ENCODE measurements at places on chromosomes 3 and 15.
A peak's percentile ranks its signal among the peaks of the same experiment; 100 is the strongest.

DNA sequence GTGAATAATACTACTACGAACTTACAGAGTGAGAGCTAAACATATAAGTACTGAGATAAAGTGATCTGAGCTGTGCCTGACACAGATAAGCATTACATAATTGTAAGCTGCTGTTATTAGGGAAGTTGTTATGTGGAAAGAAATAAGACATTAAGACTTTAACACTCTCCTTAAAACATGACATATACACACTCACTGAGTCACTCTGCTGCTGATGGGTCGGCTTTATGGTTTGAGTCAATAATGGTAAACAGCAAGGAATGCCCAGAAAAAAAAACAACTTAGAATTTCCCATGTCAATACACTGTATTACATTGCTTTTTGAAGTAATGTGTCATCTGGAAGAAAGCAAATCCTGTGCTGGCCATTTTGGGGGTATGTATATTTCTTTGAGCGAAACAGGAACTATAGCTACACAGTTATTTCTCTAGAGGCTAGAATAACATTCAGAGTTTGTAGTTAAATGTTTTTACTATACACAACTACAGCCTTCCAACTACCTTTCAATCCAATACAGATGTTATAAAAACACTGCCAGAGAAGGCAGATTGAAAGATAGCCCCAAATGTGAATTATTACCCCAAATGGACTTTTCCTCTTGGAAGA, 22.8 kb upstream of the SPRED1 start:
- peak; percentile 76 for DNase-seq

DNA sequence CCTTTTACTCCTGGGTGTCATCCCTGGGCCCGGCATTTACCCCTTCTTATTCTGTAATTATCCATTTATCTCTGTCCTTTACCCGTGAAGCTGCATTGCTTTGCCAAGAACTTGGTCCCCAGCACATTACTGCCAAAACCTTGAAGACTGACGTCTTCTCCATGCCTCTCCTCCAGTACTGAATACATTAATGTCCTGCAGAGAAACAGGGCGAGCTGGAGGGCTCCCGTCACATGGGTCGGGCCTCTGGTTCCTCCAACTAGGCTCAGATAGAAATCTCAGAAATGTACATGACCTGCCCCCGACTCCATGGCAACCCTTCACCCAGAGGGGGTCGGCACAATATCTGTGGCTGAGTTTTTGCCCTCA, 445 bp downstream of the EFCAB12 start:
- no peak for DNase-seq

GRCh38 chr15:68211656-68212320, 6.7 kb upstream of the CALML4 start:
- no peak for DNase-seq

DNA sequence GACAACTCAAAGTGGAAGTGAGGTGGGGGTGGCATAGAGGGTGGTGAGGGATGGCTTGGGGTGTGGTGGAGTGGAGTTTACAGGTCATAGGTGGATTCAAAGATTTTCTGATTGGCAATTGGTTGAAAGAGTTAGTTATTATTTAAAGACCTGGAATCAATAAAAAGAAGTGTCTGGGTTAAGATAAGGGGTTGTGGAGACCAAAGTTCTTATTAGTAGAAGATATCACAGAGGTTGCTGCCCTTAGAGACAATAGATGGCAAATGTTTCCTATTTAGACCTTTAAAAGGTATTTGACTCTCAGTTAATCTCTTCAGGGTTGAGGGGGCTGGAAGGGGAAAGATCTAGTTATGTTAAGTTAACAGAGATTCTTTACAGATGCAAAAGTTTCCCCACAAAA, 412.3 kb upstream of the TBL1XR1 start:
- no peak for DNase-seq

DNA sequence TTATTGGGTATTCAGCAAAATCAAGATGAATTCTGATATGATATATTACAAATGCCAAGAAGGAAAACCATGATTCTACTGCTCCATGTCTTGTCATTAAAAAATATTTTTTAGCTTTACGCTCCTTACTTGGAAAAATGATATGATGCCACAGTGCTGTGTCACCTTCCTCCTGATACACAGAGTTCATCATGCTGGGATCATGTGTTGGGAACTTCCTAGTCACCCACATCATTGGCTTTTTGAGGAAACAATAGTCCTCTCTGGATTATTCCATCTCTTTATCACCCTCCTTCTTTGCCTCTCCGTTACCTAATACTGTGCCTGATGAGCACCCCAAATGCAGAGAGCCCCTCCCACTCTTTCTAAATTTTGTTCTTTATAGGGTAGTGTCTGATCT, 94.3 kb upstream of the PFN2 start:
- DNase-seq, result no peak

DNA sequence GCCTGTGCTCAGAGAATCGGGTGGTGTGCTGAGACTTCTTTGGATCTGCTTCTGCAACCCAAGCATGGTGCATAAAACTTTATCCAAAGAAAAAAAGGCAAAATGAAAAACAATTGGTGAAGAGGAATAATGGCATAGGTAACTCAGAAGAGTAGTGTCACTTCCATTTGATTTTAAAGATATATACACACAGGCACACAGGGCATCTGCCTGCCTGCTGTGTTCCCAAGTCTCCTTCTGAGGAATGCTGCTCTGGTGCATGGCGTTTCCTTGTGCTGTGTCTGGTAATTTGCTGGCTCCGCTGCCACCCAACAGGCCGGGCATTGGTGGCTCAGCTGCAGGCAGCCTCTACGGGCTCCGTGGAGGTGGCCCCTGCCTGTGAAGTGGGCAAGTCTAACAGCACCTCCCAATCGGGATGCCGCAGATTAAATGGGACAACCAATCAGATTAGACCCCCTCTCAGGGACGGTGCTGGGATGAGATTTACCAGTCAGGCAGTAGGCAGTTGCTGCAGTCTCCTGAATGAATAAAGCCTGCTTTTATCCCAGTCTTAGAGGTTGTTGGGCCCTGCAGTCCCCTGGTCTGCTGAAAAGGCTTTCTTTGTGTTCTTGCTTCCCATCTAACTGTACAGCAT, 253.7 kb upstream of the RASGRP1 start:
- no peak for DNase-seq

- no peak for DNase-seq
These were observed 53.7 kb downstream of the NKIRAS1 start for GRCh38 chr3:23863060-23863459.

DNA sequence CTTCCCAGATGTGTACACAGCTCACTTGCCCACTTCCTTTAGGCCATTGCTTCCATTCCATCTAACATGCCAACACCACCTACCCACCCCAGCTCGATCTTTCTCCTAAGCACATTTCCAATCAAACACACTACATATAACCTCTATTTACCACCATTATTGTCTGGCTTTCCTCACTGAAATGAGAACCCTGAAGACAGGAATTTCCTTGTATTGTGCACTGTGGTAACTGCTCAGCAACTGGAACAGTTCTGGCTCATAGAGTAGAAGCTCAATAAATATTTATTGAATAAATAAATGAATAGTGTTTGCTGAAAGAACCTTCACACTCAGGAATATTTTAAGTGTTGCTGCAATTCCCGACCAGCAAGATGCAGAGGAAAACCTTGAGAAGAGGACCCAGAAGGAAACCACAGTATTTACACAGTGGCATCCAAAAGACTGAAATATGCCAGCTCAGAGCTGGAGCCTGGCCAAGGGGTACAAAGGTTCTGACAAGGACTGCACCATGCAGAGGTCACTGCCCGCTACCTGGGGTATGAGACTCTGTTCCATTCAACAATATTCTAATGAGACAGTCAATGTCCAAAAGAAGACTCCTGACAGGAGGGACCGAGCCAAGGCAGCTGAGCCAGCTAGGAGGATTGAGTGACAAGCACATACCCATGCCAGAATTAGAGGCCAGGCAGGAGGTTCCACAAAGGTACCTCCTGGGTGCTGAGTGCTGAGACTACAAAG, 168.8 kb downstream of the NUP210 start:
- DNase-seq, result no peak

DNA sequence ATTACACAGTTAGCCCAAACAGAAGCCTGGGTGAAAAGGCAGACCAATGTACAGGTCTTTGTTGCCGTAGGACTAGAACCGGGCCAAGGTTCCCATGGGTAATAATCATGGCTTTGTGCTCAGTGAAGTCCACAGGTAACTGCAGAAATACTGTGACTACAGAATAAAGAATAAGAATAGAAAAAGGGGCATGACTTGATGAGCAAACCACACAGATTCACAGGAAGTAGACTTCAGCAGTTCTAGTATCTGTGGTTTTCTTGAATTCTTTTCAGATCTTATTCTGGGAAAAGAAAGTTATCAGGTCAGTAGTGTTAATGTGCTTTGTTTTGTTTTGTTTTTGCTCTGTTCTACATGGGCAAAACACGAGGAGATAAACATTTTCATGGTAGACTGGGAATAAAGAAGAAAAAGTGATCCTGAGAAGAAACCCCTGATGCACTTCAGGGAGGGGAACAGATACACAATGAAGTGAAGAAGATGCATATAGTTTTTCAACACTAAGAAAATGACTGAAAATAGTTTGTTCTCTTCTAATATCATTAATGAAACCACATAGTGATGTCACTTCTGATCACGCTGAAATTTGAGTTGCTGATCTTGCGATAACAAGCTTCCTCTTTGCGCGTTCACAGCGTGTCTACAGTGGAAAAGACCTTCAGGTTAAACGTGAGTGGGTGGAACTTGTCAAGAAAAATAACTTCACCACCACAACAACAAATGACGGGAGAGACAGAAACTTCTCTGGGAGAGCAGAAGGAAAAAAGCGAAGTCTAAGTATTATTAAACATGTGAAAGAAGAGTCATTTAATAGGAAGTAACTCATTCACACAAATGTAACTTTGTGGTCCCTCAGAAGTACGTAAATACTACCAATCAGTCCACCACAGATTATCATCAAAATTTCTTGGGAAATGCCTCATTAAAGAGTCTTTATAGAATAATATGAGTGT, 315.8 kb upstream of the SATB1 start:
- peak; percentile 81 for DNase-seq

GRCh38 chr15:76377217-76377616, 40.6 kb downstream of the ISL2 start:
- DNase-seq, result no peak

DNA sequence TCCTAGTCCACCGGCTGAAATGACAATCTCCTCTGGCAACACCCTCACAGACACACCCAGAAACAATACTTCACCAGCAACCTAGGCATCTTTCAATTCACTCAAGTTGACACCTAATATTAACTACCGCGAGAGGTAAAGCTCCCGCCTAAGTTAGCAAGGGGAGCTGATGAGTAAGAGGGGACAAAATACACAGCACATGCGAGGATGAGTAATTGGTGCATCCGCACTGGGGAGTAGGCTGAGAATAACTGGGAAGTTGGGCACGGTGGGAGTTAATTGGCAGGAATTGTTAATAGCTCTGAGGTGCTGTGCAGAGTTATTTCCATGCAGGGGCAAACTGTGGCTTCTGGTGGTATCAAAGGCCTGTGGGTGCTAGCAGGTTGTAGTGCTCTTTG, 14.5 kb upstream of the PLD1 start:
- DNase-seq, result no peak

GRCh38 chr15:66905954-66906353, 159.4 kb upstream of the SMAD3 start:
- DNase-seq, result no peak

GRCh38 chr3:31268868-31269267, 263.9 kb upstream of the STT3B start:
- DNase-seq, result no peak

DNA sequence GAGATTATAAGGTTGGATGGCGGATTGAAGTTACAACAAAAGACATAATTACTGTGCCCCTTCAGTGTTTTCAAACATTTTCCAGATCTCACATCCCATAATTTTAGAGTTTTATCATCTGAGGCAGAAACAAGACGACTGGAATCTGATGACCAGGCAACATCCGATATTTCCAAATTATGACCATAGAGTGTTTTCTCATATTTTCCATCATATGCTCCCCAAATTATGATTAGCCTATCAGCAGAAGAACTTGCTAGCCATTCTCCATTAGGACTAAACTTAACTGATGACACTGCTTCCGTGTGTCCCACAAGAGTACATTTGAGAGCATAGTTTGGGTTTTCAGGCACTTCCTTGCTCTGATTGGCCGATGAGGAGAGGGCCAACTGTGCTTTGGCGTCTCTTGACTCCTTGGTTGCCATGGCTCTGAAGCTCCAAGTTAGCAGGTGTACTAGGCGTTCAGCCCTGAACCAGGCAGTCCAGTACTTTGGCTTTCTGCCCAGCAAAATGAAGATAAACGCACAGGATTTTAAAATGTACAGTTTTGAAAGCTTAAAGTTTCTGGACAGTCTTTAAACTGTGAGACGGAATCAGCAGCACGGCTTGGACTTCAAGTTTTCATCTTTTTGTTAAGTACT, 638 bp downstream of the WDR5B start:
- DNase-seq, result peak; percentile 21

GRCh38 chr15:28975766-28976179, 90.0 kb downstream of the APBA2 start:
- DNase-seq, result no peak

DNA sequence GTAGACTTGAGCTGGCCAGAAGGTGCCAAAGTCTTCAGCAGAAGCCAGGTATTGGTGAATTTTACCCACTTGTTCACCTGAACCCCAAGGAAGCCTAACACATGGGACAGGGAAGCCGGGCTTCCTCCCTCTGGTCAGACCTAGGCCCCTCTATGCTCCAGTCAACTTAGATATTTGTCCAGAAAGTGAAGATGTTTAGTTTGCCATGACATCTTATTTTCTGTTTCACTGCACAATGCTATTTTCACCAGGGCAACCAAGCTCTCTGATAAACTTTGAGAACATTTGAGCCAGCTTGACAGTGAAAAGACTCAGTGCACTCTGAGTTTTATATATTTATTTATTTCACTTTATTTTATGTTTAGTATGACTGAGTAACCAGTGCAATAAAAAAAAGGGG, 71.0 kb downstream of the SOX14 start:
- DNase-seq, result no peak

DNA sequence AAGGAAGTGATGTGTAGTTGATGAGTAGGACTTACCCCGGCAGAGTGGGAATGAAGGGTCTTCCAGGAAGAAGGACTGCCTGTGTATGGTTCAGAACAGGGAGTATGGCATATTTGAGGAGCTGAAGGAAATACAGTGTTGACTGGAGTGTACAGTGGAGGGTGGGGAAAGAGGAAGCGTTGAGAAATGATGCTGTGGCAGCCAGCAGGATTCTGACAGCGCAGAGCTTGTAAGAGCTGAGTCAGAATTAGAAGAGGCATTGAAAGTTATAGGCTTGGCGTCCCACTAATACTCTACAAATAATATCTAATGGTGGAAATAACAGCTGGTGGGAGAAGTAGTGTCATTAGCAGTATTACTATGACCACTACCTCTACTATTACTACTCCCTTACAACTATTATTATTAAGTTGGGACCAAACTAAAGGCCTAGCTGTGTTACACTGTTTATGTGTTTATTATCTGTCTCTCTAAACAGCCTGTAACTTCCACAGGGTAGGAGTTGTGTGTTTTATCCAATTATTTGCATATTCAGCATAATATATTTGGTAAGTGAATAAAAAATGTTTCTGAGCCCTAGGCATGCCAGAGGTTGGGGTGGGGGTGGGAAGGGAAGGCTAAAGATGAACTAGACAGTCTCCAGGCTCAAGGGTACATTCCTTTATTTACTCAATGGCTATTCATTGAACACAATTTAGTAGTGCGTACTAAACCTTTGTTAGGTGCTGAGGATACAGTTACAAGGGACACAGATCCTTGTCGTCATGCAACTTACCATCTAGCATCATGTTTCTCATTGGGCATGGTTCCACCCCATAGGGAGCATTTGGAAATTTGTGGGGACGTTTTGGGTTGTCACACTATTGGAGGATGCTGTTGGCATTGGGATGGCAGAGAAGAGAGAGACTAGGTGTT, 428.8 kb upstream of the ONECUT1 start:
- no peak for DNase-seq
